Stimulated activated CD8-positive, alpha-beta memory T cell treated with anti-CD3 and anti-CD28 coated beads, Interleukin-7, amount 100 ng/mL, for 1 hour (primary cell): ENCODE measurements at places on chromosomes 4 and X.

- DNase-seq = no peak
Observed at GRCh38 chr4:71524756-71525155, 185.9 kb downstream of the SLC4A4 start.

GRCh38 chr4:82712561-82712960 lies 86.0 kb downstream of the SCD5 start:
- no peak for DNase-seq

GRCh38 chrX:129772796-129773431 lies 6.8 kb upstream of the SASH3 start:
- no peak for DNase-seq

DNA sequence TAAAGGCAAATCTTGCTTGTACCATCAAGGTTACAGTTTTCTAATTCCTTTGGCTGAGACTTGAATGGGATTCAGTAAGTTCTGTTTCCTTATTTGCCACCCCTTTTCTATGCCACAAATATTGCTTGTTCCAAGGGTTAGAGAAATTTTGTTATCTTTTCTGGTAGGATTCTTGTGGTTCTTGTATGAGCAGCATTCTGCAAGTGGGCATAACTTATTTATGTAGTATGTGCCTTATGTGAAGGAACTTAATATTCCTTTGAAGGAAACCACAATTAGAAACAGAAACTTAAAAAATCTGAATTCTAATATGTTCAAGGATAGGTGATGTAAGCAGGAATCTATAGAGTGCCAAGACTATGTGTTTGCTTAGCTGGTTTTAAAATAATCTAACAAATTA lies 53.1 kb upstream of the TSPAN5 start:
- DNase-seq = no peak

DNA sequence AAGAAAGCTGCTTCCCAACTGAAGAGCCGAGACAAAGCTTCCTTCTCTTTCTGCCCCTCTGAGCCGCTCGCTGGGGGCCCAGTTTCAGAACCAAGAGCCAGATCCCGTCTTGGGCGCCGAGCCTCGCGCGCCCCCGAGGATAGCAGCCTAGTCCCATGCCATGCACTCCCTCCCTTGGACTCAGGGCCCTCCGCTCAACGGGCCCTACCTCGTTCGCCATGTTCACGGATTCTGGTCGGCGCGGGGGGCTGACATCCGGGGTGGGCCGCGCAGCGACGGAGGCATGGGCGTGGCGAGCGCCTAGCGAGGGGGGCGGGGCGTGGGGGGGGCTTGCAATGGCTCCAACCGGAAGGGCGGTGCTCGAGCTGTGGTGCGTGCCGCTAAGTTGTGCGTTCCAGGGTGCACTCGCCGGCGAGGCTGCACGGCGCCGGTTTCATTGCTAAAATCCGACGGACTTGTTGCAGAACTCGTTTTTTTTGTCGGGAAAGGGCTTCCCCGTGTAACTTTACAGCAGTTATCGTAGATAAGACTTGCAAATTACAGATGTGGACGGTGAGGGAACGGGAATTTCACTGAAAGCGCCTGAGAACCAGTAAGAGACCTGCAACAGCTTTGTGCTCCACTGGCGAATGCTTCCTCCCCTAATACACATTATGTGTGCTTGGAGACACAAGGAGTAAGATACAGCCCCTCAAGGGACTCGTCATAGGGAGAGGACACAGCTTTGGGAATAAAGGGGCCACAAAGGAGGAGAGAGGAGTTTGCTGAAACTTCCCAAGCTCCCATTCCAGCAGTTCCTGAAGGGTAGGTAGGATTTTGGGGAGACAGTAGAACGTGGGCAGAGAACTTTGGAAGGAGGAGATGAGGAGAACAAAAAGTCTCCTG lies at the start of gene ADH5:
Gene ADH5 (minus strand): TSS at position 308 of the 885 bp plus-strand sequence. CDS start 88 bp downstream, at position 220.
- peak; percentile 81 for DNase-seq

DNA sequence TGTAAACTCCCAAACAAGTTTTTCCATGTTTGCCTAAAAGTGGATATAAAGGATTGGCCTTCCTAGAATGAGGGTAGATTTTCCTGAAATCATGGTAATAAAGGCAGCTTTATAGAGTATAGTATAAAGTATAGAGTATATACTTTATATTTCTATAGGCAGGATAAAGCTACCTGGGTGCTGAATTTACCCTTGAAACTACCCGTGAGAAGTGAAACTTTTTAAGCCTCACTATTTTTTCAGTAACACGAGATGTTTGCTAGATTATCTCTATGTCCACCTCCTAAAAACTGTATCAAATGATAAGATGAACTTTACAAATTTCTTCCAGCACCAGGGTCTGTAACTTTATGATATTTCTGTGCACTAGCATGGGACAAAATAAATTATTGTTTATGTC lies 340.0 kb upstream of the GALNTL6 start:
- no peak for DNase-seq
